Peyer's patch (tissue), 4 donors: ENCODE measurements at places on chromosomes 5 and 9.

DNA sequence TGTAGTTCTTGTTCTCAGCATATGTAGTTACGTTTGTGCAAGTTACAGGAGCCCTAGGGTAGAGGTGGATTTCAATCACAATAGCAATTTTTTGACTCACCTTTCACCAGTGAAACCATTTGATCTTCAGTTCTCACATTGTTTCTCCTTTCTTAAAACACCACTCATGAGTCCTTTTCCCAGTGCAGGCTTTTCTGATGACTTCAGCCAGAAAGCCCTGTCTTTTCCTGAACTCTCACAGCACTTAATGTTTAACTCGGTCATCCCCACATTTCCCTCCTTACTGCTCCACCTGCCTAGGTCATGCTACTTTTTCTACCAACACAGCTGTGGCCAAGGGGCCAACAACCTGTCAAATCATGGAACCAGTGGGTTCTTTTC lies 37.9 kb downstream of the ARHGEF28 start:
- no peak for DNase-seq

DNA sequence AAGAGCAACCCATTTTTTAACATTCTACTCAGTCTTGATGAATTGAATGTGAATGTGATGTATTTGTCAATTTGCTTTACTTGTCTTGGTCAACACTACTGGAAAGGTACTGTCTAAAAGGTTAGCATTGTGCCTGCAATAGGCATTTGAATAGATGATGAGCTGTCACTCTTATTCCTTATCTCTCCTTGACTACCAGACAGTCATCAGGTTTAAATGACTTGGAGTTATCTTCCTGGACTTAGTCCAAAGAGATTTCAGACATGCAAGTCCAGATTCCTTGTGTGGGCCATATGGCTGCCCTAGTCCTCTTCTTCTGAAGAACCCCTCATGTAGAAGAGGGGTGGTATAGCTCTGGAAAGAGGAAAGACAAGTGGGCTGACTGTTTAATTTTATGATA lies 4.8 kb downstream of the ARHGEF28 start:
- no peak for DNase-seq

DNA sequence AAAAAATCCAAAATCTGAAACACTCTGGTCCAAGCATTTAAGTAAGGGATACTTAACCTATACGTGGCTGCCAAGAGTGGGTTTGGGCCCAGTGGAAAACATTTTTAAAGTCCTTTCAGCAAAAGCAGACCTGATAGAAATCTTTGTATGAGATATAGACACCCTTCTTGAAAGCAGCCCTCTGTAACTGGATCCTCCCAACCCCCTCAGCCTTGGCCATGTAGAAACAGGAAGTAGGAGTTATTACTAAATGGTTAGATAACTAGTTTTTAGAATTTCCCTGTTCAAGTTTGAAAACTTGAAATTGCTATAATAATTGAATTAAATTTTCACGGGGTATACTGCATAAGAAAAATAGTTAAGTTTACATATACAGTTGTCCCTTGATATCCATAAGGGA lies 111.3 kb upstream of the PCA3 start:
- no peak for DNase-seq

- DNase-seq: no peak
These were observed 36.1 kb upstream of the PHF2 start for GRCh38 chr9:93540305-93540704.

GRCh38 chr5:171409164-171410136 lies 10.0 kb upstream of the FGF18 start:
- no peak for DNase-seq

DNA sequence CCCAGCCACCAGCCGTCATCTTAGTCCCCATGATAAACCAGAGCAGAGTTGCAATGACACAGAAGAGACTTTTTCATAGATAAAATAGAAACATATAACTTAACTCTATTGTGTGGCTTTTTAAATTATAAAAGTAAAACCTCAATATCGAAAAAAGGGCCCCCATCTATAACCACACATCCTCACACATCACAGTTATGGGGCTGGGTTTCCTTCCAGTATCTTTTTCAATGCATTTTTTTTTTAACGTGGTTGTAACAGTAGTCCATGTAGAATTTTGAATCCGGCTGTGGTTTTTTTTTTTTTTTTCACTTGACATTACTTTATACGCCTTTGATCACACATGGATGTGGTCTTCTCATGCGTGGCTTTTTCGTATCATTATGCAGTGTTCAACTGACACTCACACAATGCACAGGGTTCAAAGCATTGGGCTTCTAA lies 77.4 kb downstream of the CFAP77 start:
- DNase-seq: no peak

GRCh38 chr5:54524704-54525103 lies 7.1 kb downstream of the SNX18 start:
- DNase-seq: peak; percentile 60

DNA sequence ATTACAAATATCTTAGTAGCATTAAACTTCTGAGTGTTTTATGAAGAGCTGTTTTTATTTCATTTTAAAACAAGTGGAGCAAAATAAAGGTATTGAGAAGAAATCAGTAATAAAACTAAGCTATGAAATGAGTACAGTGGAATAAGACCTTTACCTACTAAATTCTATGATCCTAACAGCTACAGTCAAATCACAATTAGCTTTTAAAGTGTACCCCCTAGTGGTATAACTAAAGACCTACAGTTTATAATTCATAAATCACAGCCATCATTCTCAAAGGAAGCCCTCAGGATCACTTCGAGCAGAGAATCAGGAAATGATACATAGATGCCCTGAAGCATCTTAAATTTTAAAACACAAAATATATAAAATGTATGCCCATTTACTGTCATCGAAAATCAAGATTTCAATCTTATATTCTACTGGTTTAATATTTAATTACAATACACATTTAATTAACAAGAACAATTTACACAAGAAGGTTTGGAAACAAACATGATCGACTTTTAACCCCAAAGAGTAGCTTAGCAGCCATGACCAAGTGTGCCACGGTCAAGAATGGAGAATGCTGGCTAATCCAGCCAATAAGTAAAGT lies 12.3 kb downstream of the CCNH start:
- no peak for DNase-seq

GRCh38 chr5:100827481-100827889 lies 75.6 kb downstream of the ST8SIA4 start:
- no peak for DNase-seq

DNA sequence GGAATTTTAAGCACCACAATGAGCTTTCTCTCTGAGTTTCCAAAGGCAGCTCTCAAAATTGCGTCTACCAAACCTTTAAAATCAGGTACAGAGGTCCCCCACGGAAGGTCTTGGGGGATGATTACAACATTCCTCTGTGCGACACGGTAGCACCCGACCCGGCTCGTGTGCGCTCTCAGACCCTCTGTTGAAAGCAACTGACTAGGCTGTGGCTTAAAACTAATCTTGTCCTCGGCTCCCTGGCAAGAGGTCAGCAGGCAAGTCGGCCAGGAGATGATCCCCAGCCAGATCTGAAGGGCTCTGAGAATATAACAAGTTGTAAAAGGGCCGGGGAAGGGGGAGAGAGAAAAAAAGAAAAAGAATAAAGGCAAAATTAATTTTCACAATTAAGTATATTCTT lies 92.6 kb upstream of the LMX1B start:
- no peak for DNase-seq
